ENCODE measurements at places on chromosomes 5 and 9.

- no peak for DNase-seq
Observed at GRCh38 chr5:20050262-20050661, 62.3 kb upstream of the CDH18 start.

GRCh38 chr5:424301-425110 lies 18.5 kb upstream of the EXOC3 start:
- DNase-seq, result no peak

DNA sequence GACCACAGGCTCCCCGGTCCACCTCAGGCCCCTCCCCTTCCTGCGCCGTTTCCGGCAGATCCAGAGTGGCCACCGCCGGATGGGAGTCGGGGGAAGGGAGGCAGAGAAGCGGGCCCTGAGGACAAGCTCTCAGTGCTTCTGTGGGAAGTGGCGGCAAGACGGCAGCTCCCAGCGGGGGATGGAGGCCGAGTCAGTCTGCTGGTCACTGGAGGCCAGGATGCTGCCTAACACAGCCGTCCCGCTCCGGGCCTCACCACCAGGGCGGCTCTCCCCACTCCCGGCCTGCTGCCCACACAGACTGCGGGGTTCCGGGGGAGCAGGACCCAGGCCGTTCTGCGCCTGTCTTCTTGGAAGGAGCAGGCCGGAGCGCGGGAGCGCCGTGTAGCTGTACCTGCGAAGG lies 31.4 kb downstream of the FXN start:
- no peak for DNase-seq

GRCh38 chr9:69582018-69582417 lies 90.2 kb downstream of the APBA1 start:
- DNase-seq, result no peak

GRCh38 chr5:10684303-10685086 lies 76.5 kb downstream of the DAP start:
- no peak for DNase-seq

- DNase-seq, result no peak
Observed at GRCh38 chr9:70392189-70392588, 22.3 kb downstream of the KLF9 start.

DNA sequence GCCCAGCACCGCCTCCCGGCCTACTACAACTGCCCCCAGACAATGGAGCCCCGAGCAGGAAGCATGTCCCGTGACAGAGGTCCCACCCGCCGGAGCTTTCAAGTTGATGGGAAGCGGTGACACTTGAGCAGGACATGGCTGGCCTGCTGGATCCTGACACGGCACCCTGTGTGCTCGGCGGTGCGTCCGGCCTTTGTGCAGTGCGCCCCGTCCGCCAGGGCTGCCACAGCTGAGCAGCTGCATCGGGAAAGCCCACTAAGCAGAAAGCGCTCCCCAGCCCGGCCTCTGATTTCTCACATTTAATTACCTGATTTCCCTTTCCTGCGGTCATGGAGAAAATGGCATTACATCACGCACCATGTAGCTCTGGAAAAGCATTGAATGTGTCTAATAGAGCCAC lies 611.9 kb downstream of the IRX1 start:
- DNase-seq, result no peak

GRCh38 chr5:13831351-13831750 lies 113.1 kb downstream of the DNAH5 start:
- no peak for DNase-seq

DNA sequence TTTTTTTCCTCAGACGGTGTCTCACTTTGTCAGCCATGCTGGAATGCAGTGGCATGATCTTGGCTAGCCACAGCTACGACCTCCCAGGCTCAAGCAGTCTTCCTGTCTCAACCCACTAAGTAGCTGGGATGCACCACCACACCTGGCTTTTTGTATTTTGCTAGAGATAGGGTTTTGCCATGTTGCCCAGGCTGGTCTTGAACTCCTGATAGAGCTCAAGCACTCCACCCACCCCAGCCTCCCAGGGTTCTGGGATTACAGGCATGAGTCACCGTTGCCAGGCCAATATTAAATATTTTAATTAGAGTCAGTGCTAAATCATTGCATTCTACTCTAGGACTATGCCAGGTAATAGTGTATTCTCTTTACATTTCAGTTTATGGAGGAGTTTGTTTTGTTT lies 41.5 kb downstream of the UBE2R2 start:
- no peak for DNase-seq

DNA sequence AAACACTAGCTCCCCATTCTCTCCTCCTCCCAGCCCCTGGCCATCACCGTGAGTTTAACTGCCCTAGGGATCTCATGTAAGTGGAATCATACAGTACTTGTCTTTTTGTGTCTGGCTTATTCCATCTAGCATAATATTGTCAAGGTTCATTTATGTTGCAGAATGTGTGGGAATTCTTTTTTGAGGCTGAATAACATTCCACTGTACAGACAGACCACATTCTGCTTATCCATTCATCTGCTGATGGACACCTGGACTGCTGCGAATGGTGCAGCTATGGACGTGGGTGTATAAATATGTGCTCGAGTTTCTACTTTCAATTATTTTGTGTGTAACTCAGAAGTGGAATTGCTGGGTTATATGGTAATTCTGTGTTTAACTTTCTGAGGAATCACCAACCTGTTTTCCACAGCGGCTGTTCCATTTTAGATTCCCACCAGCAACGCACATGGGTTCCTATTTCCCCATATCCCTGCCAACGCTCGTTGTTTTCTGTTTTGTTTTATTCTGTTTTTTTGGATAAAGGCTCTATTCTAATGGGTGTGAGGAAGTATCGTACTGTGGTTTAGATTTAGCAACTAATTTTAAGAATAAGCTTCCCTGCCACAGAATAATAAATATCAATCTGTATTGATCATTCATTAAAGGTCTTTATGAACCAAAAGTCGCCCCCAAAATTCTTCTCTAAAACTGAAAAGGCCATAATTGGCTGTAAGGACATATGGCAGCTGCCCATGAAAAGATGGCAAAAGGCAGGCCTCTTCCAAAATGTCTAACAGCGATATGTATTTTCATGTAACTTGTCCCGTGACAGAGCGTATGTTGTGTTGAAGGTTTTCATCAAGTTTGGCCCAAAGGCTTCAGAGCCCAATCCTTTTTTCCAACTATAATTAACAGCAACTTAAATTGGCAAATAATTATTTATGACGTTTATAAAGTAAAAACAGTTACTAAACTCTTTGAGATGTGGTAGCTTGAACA lies 70.3 kb downstream of the DAP start:
- no peak for DNase-seq

DNA sequence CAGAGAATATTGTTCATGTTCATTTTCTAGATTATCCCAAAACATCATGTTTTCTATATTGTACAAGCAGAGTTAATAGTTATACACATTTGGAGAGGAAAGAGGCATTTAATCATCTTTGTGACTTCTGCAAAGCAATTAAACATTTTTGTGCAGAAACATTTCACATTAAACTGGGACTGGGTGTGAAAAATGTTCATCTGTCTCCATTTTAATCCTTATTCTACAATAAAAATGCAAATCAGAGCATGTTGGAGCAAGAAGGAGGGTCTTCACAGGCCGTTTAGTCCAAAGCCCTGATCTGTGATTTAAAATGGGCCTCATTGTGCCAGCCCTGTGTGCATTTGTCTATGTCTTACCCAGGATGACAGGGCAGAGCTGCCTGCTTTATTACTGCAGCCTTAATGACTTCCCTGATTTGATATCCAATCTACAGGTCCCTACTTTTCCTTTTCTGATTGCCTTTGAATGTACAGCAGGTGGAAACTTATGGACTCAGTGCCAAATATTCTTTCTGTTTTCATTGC lies 183.5 kb downstream of the CAVIN4 start:
- no peak for DNase-seq

GRCh38 chr5:80960531-80961375 lies 590 bp downstream of the RASGRF2 start:
- no peak for DNase-seq

GRCh38 chr9:93248386-93249040 lies 64.6 kb downstream of the WNK2 start:
- no peak for DNase-seq

DNA sequence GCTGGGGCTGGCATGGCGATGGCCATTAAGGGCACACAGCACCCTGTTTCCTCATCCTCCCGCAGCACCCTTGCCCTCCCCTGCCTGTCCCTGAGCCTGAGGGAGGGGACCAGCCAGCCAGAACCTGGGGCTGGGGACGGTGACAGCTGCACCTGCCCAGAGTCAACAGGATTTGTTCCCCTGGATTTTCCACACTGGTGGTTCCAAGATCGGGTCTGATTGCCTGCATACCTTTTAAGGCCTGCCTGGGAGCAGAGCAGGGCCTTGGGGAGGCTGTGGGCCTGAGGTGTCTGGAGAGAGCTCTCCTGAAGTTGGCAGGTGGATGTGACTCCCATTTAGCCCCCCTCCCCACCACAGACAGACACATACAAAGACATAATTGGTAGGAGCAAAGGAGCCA lies 61.0 kb upstream of the C5orf58 start:
- no peak for DNase-seq

DNA sequence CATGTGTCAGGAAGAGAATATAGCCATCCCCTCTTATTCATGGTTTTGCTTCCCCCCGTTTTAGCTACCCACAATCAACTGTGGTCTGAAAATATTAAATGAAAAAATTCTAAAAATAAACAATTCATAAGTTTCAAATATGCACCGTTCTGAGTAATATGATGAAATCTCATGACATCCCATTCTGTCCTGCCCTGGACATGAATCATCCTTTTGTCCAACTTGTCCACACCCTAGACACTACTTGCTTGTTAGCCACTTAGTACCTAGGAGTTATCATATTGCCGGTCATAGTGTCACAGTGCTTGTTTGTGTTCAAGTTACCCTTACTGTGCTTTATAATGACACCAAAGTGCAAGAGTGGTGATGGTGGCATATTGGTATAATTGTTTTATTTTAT lies 113.5 kb downstream of the CAAP1 start:
- DNase-seq, result no peak

DNA sequence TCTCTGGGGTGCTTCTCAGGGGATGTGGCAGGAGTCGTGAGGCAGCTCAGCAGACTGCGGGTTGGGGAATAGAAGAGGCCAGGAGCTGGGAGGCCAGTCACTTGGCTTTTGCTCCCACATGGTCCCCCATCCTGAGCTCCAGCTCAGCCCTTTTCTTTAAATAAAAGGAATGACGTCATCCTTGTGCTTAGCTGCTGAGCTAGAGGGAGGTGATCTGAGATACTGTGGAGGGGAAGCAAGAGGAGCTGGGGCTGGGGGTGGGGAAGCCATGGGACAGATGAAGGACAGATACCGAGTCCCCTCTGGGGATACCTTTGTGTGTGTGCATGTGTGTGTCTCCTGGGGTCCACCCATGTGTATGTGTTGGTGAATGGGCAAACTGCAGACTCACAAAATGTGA lies 89.0 kb upstream of the ARAP3 start:
- DNase-seq, result no peak

- DNase-seq, result no peak
Observed at GRCh38 chr5:112735702-112736101, 2.0 kb upstream of the APC start.

- DNase-seq, result no peak
Observed at GRCh38 chr9:134965851-134966250, 48.1 kb upstream of the FCN1 start.

DNA sequence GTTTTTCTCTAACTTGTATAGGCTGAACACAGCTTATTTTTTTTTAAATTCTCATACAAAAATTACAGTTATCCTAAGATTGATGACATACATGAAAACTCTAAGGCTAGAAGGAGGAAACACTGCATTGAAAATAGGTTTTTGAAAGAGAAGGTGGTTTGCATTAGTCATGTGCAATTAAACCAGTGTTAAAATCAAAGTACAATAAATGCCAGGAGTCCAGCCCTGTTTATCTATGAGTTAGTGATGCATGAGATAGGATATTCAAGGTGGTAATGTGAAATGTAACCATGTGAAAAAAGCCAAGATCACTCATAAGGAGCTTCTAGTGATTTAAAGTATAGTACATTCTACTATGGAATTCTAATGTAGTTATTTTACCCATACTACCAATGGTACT lies 444.9 kb upstream of the CYLC2 start:
- DNase-seq, result no peak

- no peak for DNase-seq
Observed at GRCh38 chr5:129410488-129410887, 49.6 kb upstream of the ADAMTS19 start.

- no peak for DNase-seq
Observed at GRCh38 chr9:15021146-15021545, 110.9 kb upstream of the FREM1 start.

DNA sequence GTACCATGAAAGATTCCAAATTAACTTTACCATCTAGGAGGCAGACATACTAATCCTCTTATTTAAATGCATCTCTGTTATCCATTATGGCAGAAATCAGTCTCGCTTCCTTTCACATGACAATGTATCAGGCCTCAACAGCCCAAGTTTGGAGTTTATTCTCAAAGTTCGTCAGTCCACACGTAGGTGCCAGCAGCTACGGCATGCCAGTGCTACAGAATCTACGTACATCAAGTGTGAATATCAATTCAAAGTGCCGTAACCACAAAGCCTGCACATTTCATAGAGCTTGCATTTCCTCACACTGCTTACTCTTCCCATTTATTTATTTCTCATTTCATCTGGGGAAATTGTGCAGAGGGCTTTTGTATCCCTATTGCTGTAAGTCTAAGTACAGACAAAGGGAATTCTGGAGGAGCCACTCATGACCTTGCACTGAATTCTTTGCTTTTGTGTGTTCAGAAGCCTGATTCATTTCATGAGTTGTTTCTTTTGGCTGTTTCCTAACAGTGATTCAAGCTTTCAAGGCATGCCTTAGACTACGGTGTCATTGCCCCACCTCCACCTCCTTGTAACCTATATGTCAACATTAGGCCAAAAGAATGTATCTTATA lies 10.0 kb downstream of the ENC1 start:
- no peak for DNase-seq

GRCh38 chr5:98768960-98769209 lies 4.6 kb upstream of the RGMB start:
- no peak for DNase-seq

- DNase-seq, result no peak
Observed at GRCh38 chr5:83162601-83163000, 85.3 kb downstream of the XRCC4 start.

GRCh38 chr5:142611154-142611553 lies 74.7 kb downstream of the FGF1 start:
- DNase-seq, result peak; percentile 56

DNA sequence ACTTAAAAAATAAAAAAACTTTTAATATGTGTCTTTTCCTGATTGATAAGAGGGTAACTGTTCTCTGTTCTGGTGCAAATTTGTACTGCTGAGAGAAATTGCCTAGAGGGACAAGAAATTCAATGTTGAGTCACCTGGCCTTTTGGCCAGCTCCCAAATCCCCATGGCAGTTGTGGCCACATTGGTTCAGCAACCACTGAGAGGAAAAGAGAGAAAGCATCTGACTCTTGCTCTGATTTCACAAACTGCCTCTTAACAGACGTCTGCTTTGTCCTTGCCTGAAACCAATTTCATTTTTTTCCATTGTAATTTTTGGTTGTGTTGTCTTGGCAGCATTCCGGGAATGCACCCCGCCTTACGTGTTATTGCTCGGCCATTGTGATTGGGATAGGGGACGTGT lies 42.4 kb downstream of the NTRK2 start:
- no peak for DNase-seq
